ENCODE measurements at places on chromosomes 3 and 15. TPM values are rescaled to one million over a fixed set of nuclear protein-coding genes. Genes with fewer than 3 reads are reported as not detected.

GRCh38 chr15:29968895-29969561 lies 113.7 kb upstream of the GOLGA8J start:
- no peak for DNase-seq
- peak overlapping the region; percentile 50 for H3K4me3 ChIP-seq
- H3K4me1 ChIP-seq = no peaks in the 10 kb centered on the region

DNA sequence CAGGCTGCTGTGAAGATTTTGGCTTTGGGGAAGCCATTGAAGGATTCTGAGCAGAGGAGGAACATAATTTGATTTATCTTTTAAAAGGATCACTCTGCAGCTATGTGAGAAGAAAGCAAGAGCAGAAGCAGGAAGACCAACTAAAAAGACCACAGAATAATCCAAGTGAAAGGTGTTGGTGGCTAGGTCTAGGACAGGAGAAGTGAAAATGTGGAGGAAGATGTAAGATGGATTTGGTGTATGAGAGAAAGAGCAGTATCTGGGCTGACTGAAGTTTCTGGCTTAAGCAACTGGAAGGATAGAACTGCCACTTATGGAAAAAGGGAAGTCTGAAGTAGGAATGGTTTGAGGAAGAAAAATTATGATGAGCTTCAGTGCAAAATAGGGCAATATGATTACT lies 62.0 kb downstream of the SFMBT1 start:
- no peaks in the 10 kb centered on the region for H3K36me3 ChIP-seq
- no peaks in the 10 kb centered on the region for H3K4me1 ChIP-seq
- no peaks in the 10 kb centered on the region for H3K27me3 ChIP-seq
- H3K4me3 ChIP-seq = no peak overlapping the region
- peak overlapping the region; percentile 50 for H3K27ac ChIP-seq
- DNase-seq = no peak

GRCh38 chr3:183073839-183074238 lies 25.5 kb downstream of the MCCC1 start:
- H3K27me3 ChIP-seq = no peaks in the 10 kb centered on the region
- no peak overlapping the region for H3K27ac ChIP-seq
- no peaks in the 10 kb centered on the region for H3K4me1 ChIP-seq
- no peak overlapping the region for H3K4me3 ChIP-seq

GRCh38 chr15:62035256-62035924 lies 24.9 kb downstream of the VPS13C start:
- H3K4me1 ChIP-seq = peaks cover 7% of the 10 kb centered on the region
- no peak overlapping the region for H3K27ac ChIP-seq
- no peak for DNase-seq
- H3K27me3 ChIP-seq = no peaks in the 10 kb centered on the region
- H3K4me3 ChIP-seq = no peak overlapping the region

DNA sequence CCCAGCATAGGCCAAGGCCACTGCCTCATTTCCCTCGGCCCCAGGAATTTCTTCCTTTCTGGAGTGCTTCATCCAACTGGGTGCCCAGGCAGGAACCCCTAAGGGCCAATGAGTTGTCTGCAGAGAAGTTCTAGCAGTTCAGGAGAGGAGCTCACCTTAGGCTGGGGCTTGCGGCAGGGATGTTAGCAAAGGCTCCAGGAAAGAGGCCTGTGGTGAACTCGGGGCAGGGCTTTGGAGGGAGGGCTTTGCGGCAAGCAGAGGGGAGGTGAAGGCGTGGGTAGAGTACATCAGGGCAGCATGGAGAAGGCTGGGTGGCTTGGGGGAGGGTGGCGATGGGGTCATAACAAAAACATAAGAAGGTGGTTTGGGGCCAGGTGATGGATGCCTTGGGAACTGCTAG lies 1.1 kb downstream of the GHRL start:
- H3K36me3 ChIP-seq = peaks cover 4% of the 10 kb centered on the region
- no peaks in the 10 kb centered on the region for H3K4me1 ChIP-seq
- H3K4me3 ChIP-seq = no peak overlapping the region
- DNase-seq = no peak
- H3K27ac ChIP-seq = no peak overlapping the region

- no peaks in the 10 kb centered on the region for H3K36me3 ChIP-seq
- DNase-seq = no peak
- no peaks in the 10 kb centered on the region for H3K27me3 ChIP-seq
- H3K4me3 ChIP-seq = no peak overlapping the region
- H3K4me1 ChIP-seq = peaks cover 10% of the 10 kb centered on the region
These were observed 402.4 kb downstream of the RBMS3 start for GRCh38 chr3:29683018-29683993.

GRCh38 chr3:40690749-40691451 lies 166.1 kb downstream of the ZNF621 start:
- H3K27me3 ChIP-seq = no peaks in the 10 kb centered on the region
- H3K36me3 ChIP-seq = no peaks in the 10 kb centered on the region
- H3K4me3 ChIP-seq = no peak overlapping the region
- peak; percentile 84 for DNase-seq
- peak overlapping the region; percentile 20 for H3K27ac ChIP-seq

- H3K27me3 ChIP-seq = no peaks in the 10 kb centered on the region
- DNase-seq = no peak
- H3K36me3 ChIP-seq = no peaks in the 10 kb centered on the region
These were observed 271.6 kb downstream of the ERC2 start for GRCh38 chr3:56196700-56197099.

GRCh38 chr15:58873267-58873666 lies 60.2 kb downstream of the SLTM start:
- no peaks in the 10 kb centered on the region for H3K27me3 ChIP-seq
- no peak overlapping the region for H3K4me3 ChIP-seq
- no peaks in the 10 kb centered on the region for H3K4me1 ChIP-seq
- no peak overlapping the region for H3K27ac ChIP-seq
- DNase-seq = no peak
- peaks cover 4% of the 10 kb centered on the region for H3K36me3 ChIP-seq

DNA sequence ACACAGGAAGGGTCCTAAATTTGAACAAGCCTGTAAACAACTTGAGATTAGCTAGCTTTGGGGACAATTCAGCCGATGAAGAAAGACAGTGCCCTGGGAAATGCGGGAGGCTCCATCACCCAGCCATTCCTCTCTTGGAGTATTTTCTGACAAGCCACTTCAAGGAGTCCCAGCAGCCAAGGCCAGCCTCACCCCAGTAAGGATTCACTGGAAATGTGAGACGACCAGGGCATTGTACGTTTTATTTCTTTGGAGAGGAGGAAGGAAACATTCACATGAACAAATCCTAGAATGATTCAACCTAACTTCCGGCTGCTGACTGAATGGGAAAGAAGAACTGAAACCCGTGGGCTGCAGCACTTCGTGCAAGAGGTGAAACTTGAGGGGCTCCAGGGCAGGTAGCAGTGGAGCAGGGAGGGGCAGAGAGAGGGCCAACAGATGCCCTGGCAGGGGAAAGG lies 116.4 kb upstream of the ARHGEF3 start:
- H3K36me3 ChIP-seq = no peaks in the 10 kb centered on the region
- H3K27me3 ChIP-seq = no peaks in the 10 kb centered on the region
- H3K27ac ChIP-seq = no peak overlapping the region
- no peak for DNase-seq

DNA sequence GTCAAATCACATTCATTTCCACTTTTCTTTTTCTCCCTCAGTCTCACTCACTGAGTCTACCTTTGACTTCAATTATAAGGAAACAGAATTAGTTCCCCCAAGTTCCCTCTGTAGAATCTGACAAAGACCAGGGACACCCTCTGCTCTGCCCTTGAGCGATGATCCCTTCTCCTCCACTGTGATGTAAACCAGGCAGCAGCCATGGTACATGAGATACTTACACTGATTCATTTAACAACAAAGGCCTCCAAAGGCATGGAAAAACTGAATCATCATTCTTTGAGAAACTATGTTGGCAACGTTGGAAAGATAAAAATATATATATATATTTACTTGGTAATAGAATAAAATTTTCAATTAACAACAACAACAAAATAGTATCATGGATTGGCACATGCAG lies 84.1 kb downstream of the P3H2 start:
- no peak overlapping the region for H3K4me3 ChIP-seq
- DNase-seq = peak; percentile 73
- no peaks in the 10 kb centered on the region for H3K36me3 ChIP-seq
- peaks cover 26% of the 10 kb centered on the region for H3K4me1 ChIP-seq
- H3K27me3 ChIP-seq = no peaks in the 10 kb centered on the region

DNA sequence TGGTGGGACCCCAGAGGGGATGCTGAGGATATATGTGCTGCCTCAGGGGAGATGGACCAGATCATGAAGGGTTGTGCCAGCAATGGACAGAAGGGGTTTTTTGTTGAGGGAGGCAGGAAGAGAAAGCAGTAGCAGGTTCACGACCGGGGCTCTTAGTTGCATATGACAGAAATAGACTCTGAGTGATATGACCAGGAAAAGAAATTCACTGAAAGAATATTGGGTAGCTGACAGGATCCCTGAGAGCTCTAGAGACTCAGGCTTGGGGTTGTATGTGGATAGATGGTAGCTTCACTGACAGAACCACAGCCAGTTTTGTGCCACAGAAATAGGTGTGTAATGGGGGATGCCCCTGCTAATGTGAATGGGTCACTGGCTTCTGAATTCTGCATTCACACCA lies 241.6 kb downstream of the ZNF621 start:
- no peak overlapping the region for H3K4me3 ChIP-seq
- H3K4me1 ChIP-seq = peaks cover 11% of the 10 kb centered on the region
- no peaks in the 10 kb centered on the region for H3K27me3 ChIP-seq
- no peak for DNase-seq
- no peaks in the 10 kb centered on the region for H3K36me3 ChIP-seq

- peaks cover 87% of the 10 kb centered on the region for H3K36me3 ChIP-seq
- H3K4me3 ChIP-seq = no peak overlapping the region
- no peak for DNase-seq
- H3K27ac ChIP-seq = no peak overlapping the region
These were observed 26.2 kb downstream of the TKT start for GRCh38 chr3:53229606-53230005.

DNA sequence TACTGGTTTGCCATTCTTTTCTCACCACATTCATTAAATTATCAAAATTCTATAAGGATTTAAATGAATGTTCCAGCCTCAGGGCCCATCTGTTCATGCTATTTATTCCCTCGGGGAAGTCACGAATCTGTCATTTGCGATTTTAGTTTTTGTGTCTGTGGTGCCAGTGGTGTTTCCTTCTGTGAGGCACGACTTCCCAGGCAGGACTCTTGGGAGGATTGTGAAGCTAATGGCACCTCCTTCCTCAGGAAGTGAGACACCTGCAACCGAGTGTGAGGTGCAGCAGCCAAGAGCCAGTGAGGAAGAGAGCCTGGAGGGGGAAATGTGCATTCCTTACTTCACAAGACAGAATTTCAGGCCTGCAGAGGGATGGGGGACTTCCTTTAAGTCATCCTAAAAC lies 24.1 kb downstream of the SV2B start:
- H3K4me1 ChIP-seq = no peaks in the 10 kb centered on the region
- H3K4me3 ChIP-seq = no peak overlapping the region
- no peak for DNase-seq
- H3K27me3 ChIP-seq = peaks cover 3% of the 10 kb centered on the region

DNA sequence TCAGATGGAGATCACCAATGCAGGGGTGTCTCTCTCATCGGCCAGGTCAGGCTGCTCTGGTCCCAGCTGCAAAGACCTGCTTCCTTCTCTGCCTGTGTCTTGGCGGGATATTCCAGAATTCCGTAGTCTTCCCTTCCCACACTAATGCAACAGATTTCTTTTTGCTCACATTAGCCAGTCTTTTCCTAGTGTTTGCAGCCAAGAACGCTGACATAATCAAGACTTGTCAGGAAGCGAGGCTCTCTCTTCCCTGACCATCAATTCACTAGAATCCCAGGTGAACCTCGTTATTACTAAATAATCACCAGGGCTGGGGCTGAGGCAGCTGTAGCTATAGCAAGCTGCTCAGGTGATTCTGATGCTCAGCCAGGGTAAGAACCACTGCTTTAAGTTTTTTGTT lies 43.2 kb upstream of the ACKR4 start:
- no peak overlapping the region for H3K4me3 ChIP-seq
- no peak for DNase-seq
- H3K36me3 ChIP-seq = no peaks in the 10 kb centered on the region
- H3K4me1 ChIP-seq = no peaks in the 10 kb centered on the region
- no peak overlapping the region for H3K27ac ChIP-seq
- H3K27me3 ChIP-seq = no peaks in the 10 kb centered on the region

DNA sequence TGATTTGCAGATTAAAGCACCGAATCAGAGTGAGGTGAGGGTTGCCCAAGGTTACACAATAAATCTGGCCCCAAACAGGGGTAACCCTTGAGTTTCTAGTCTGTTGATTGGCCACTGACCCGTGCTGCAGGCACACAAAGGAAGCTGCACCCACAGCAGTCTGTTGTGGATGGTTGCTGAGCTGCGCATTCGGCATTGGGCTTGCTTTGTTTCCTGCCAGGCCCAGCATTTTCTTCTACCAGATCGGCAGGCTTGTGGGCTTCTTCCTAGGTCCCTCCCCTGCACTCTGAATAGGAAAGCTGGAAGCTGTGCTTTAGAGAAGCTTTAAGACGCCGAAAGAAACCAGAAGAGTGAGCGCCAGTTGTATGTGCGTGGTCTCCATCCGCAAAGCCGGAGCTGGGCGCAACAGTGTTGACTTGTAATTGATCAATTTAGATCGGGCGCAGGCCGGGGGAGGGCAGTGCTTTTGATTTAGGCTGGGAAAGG lies 12.1 kb downstream of the B3GNT5 start:
- peaks cover 5% of the 10 kb centered on the region for H3K4me1 ChIP-seq
- no peaks in the 10 kb centered on the region for H3K27me3 ChIP-seq
- H3K36me3 ChIP-seq = no peaks in the 10 kb centered on the region
- H3K4me3 ChIP-seq = no peak overlapping the region
- peak; percentile 68 for DNase-seq
- peak overlapping the region; percentile 33 for H3K27ac ChIP-seq

DNA sequence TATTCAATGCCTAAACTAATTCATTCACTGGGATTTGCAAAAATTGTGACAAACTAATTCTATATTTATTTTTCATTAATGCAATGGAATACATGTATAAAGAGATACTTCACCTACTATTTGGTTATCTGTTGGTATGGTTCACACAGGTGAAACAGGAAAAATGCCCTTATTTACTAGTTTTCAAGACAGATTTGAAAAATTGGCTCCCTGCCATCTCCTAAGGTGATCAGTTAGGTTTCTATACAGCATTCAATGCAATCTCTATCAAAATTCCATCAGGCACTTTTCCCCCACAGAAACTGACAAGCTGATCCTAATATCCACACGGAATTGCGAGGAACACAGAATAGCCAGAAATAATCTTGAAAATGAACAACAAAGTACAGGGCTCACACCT lies 101.1 kb downstream of the DLG1 start:
- H3K4me3 ChIP-seq = no peak overlapping the region
- H3K36me3 ChIP-seq = no peaks in the 10 kb centered on the region
- H3K27ac ChIP-seq = no peak overlapping the region
- DNase-seq = no peak
- H3K4me1 ChIP-seq = no peaks in the 10 kb centered on the region

GRCh38 chr15:33099213-33099612 lies 95.3 kb downstream of the FMN1 start:
- no peaks in the 10 kb centered on the region for H3K27me3 ChIP-seq
- no peak for DNase-seq
- no peaks in the 10 kb centered on the region for H3K4me1 ChIP-seq
- H3K4me3 ChIP-seq = no peak overlapping the region

CCR1 gene
- 10.5 TPM for total RNA-seq

CYP1A2 gene
- total RNA-seq = not detected

AGTR1 gene
- total RNA-seq = 54.5 TPM

ARPP21 gene
- total RNA-seq = 1.9 TPM

PLIN1 gene
- total RNA-seq = 0.95 TPM

MST1 gene
- 5.3 TPM for total RNA-seq

AADAC gene
- not detected for total RNA-seq

CYP8B1 gene
- not detected for total RNA-seq

RFX7 gene
- 7.7 TPM for total RNA-seq
